ENCODE measurements at places on chromosomes 16 and 17. TPM values are rescaled to one million over a fixed set of nuclear protein-coding genes. Genes with fewer than 3 reads are reported as not detected.

The CCDC182 gene
- not detected for total RNA-seq

The AANAT gene
- 0.39 TPM for total RNA-seq

The CHST5 gene
- 1.5 TPM for total RNA-seq

The LPO gene
- total RNA-seq: not detected
